NCI-H446 treated with DMSO at 0.1 percent for 48 hours (cell line): ENCODE measurements at places on chromosomes 16 and 17.

- no peak for DNase-seq
Observed at GRCh38 chr16:4525069-4525468, 13.5 kb downstream of the CDIP1 start.

DNA sequence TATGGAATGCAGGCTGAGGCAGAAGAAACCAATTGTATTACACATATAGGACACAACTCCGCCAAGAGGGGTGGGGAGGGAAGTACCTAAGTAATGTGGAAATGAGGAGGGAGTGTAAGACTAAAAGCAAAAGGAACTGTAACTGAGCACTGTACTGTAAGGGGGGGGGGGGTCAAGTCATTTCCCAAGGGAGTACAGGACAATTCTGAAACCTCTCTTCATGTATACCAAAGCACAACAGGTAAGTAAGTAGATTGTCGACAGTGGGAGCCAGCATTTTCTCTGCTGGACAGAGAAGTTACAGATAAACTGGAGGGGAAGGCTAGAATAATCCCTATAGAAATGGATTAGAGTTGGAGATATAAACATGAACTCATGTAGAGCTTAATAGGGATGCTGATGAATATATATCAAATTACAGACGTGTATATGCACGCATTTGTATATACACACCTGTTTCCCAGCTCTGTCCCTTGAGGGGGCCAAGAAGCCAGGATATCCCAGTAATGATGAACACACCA, 6.4 kb downstream of the USP22 start:
- DNase-seq, result no peak

DNA sequence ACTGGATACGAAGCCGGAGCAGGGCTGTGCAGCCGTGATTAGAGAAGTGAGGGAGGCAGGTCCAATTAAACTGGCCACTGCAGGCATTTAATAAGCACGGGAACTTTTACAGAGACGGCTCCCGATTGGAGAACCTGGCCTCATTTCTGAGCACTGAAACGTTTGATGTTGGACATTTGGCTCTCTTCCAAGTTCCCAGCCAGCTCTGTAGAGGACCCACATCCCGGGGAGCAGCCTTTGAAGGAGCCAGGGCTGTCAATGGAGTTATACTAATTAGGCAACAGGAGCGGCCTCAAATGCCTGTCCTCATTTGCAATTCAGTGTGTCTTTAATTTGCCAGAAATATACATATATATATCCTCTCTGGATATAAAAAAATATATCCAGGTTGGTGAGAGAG, 499.4 kb upstream of the C16orf82 start:
- DNase-seq, result no peak

DNA sequence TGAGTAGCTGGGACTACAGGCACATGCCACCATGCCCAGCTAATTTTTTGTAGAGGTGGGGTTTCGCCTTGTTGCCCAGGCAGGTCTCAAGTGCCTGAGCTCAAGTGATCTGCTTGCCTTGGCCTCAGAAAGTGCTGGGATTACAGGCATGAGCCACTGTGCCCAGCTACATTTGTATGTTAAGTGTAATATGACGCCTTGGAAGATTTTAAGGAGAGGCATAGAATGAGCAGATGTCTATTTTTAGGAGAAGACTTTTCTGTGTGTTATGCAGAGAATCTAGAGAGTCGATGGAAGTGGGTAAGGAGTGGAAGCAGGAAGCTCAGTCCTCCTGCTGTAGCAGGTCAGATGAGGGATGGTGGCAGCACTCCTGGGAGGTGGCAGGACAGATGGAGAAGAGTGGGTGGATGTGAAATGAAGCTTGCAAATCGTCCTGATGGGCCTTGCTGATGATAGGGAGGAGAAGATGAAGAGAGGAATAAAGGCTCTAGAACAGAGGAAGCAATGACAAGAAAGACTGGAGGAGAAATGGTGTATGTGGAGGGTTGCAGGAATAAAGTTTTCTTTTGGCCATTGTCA, 125.3 kb downstream of the SHISA6 start:
- DNase-seq, result no peak

GRCh38 chr16:22257440-22257839, 39.8 kb upstream of the POLR3E start:
- DNase-seq, result no peak

- DNase-seq, result no peak
Observed at GRCh38 chr16:29007730-29008593, 23.1 kb downstream of the LAT start.

DNA sequence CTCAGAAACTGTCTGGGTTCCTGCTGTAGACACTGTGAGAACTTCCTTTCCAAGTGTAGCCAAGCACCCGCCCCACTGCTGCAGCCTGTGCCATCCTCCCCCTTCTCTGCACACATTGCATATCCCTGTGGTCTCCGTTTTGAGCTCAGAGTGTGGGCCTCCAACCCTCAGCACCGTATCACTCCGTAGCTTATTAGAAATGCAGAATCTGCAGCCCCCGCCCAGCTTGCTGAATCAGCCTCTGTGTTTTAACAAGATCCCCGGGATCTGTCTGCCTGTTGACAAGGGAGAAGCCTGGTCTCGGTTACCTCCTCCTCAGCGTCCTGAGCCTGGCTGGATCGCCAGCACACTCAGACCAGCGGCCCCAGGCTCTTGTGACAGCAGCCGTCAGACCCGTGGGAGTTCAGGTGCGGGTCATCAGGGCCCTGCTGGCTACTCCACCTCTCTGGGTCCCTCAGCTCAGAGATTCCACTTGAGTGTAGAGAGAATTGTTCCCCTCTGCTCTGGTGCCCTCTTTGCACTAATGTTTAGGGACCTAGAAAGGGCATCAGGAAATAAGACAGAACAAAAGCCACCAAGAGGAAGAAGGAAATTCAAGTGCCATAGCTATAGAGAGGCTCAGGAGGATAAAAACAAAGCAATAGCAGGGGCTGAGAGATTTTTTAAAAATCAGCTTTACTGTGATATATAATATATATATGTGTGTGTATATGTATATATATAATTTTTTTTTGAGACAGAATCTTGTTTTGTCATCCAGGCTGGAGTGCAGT, 92.3 kb downstream of the PITPNC1 start:
- DNase-seq, result no peak

GRCh38 chr16:41439-42068, 11.9 kb downstream of the POLR3K start:
- no peak for DNase-seq

DNA sequence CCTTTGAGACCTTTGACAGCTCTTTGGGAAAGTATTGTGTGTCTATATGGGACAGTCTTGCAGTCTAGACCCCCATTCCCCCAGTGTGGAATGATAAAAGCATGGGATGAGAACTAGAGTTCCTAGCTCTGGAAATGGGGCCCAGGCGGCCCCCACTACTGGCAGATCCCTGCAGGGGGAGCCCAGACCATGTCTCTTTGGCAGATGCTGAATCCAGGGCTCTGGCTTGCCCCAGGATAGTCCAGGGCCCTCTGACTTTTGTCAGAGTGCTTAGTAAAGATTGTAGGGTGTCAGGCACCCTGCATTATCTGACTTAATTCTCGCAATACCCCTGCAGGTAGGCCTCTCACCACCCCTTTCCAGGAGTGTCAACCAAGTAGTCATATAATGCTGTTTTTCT, 8.3 kb downstream of the ALKBH5 start:
- no peak for DNase-seq

GRCh38 chr17:48074322-48075081, 26.3 kb downstream of the NFE2L1 start:
- DNase-seq, result peak; percentile 20

DNA sequence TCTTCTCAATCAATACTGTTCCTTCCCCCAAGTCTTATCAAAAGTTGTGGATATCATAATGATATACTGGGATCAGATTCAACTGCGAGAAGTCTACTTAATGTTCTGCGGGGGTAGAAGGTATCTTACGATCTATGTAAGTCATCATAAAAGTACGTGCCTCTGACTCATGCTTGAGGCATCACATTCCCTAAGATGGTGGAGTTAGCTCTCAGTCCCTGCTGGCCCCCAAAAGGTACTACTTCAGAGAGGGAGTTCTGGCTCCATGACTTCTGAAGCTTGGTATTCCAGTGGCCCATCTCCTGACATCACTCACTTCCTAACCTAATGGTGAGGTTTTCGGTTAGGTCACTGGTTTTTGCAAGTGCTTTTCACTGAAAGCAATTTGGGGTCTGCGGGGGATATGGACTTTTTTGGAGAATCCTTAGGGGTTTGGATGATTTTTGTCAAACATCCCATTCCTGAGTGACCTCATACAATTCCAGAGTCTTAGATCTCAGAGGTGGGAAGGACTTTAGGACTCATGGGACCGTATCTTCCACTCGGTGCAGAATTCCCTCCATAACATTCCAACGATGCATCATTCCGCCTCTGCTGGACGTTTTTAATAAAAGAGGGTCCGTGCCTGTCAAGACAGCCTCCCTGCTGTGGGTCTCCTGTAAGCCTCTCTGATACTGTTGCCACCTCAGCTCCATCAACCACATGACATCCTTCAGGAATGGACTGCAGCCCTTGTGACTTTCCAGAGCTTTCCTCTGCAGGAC, 74.3 kb downstream of the DYNLRB2 start:
- DNase-seq, result no peak
